ENCODE measurements at places on chromosomes 4 and X.

GRCh38 chr4:88880501-88881226 is 176.3 kb downstream of the FAM13A start:
- no peak for DNase-seq

- DNase-seq: no peak
Observed at GRCh38 chr4:109811707-109812106, 3.9 kb upstream of the GAR1 start.

DNA sequence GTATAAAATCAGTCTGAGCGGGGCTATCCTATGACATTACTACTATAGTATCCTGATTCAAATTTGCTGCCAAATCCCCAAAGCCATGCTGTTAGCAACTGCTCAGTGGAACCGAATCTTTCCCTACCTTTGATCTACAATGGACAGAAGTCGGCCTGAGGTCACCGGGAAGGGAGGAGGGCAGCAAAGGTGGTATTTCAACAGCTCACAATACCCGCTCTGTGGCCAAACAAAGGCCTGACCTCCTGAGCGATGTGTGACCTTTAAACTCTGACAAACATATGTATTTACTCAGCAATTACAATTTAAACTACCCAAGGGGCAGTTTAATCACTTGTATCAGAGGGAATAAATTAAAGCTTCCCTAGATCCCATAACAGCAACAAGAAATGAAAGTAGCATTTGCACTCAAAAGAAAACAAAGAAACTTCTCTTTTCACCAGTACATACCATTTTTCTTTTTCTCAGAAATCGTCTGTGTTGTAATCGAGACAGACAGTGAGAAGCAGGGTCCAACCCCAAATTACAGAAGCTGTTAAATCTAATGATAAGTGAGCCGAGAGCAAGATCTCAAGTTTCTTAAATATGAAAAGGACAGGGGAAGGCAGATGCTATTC is 11.6 kb upstream of the TMEM128 start:
- no peak for DNase-seq

GRCh38 chr4:46975812-46976553 is 17.4 kb downstream of the GABRA4 start:
- no peak for DNase-seq

- DNase-seq: no peak
Observed at GRCh38 chr4:69999420-69999819, 3.7 kb downstream of the STATH start.

DNA sequence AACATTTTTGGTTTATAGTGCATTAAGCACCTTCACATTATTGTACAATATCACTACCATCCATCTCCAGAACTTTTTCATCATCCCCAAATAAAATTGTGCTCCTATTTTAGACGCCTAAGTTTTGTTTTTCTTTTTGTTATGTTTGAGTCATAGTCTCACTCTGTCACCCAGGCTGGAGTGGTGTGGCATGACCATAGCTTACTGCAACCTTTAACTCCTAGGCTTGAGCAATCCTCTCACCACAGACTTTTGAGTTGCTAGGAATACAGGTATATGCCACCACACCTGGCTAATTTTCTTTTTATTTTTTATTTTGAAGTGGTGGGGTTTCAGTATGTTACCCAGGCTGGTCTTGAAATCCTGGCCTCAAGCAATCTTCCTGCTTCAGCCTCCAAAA is 33.9 kb downstream of the PRSS12 start:
- no peak for DNase-seq

- no peak for DNase-seq
Observed at GRCh38 chrX:24828147-24828546, 134.4 kb downstream of the POLA1 start.

GRCh38 chr4:88335092-88335665 is 43.5 kb upstream of the HERC6 start:
- no peak for DNase-seq

DNA sequence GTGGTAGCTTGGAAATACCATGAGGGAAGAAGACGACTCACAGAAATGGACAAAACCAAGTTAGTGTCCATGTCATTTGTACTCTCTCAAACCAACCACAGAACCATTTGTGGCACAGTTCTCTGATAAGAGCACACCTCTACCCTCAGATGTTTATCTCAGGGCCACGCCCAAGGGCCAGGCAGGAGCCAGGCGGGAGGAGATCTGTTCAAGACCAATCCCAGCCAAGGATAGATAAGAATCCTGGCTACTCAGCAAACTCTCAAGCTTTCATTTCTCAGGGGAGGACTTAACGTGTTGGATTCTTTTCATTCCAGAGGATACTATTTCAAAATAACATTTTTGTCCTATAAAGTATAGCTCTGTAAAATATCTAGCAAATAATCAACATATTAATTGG is 95.0 kb downstream of the NYX start:
- DNase-seq: no peak

GRCh38 chr4:26459054-26459755 is 31.1 kb downstream of the CCKAR start:
- no peak for DNase-seq

Measured in activated T-helper 9 cell treated with anti-CD3 and anti-CD28 coated beads, Interleukin-2, amount 50 U/mL, for 16 hours (primary cell).